ENCODE measurements at places on chromosomes 1 and 21.

GRCh38 chr1:92951141-92951582, 10.1 kb downstream of the DIPK1A start:
- peak; percentile 67 for DNase-seq

- DNase-seq: no peak
These were observed 13.2 kb upstream of the SLC2A1 start for GRCh38 chr1:42971841-42972291.

- no peak for DNase-seq
These were observed 29.1 kb downstream of the SNX7 start for GRCh38 chr1:98690576-98690975.

- DNase-seq: no peak
These were observed 8.2 kb downstream of the ACADM start for GRCh38 chr1:75732703-75733102.

- no peak for DNase-seq
These were observed 34.6 kb upstream of the NID1 start for GRCh38 chr1:236099355-236099974.

Data from cardiac muscle cell (in vitro differentiated cells and primary cell).